ENCODE measurements at places on chromosomes 2 and 18.

DNA sequence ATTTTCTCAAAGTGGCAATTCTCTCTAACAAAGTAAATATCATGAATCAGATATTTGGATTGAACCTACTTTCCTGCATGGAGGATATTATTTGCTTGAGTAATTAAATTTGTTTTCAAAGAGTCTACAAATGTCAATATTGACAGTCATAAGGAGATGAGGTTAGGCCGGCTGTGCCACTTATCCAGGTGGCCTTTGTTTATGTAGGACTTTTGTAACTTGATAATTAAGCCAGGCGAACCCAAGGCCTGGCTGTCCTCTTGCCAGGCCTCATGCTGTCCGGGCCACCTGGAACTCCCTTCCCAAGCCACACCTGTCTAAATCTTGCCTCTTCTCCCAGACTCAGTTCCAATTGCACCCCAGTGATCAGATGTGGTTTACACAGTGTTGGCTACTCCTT is 255.2 kb downstream of the ACKR3 start:
- DNase-seq: no peak

DNA sequence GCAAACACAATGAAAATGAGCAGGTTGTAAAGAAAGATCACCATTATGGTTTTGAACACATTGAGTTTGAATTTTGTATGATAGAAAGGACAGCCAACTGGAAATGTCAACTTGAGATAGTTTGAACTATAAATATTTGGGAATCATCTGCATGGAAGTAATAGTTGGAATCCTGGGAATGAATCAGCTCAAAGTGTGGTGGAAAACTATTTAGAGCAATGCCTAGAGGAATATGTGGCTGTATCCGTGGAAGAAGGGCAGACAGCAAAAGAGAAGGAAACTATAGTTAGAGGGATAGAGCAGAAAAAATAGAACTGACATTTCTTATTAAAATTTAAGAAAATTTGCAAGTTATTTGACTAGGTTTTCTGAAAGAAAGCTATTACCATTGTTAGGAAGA is 112.5 kb upstream of the OTX1 start:
- no peak for DNase-seq

DNA sequence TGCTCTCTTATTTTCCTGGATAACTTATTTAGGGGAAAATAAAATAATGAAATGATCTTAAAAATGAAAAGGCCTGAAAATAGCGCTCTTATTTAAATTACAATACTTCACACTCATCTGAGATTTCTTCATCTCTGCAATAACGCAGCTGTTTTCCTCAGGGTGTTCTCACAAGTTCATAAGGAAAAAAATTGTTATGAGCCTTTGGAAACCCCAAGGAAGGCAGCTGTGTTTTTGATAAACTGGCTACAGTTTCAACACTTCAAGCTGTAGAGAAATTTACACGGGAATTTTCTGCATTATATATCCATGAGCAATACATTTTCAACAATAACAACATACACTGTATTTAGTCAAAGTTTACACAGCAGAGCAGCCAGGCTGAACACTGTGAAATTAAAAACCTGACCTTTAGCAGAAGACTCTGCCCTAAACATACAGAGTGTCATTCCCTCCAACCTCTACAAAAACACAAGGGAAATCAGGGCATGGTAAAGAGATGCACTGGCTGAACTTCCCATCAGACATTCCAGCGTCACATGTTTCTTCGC is 959.6 kb downstream of the SLC4A3 start:
- DNase-seq: no peak

DNA sequence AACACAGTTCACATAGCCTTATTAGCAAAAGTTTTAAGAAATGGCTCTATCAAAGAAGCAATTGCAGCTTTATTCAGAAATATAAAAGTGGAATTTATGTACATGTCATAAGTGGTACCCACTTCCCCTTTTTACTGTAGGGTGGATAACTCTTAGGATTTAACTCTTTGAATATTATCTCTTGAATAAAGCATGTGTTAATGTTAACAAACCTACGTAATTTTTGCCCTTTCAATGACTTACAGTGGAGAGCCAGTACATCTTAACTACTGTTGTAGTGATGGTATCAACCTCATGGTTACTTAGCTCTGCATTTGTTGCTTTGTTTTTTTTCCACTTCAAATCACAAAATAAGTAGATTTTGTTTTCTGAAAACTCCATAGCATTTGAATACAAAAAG is 8.8 kb downstream of the NABP1 start:
- DNase-seq: no peak

DNA sequence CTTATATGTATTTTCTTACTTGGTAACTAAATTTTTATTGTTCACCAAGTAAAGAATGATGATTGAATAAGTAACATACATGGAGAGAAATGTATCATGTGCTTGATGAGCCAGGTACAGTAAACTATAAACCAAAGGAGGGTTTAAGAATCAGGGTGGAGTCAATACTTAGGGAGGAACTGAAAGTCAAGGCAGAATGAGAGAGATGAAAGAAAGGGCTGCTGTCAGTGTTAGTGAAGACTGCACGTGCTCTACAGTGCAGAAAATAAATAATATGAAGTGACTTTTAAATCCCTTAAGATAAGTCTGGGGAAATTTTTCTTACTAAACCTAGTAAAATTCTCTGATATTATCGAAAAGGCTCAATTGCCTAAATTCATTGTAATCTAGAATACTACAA is 986.0 kb downstream of the DSC3 start:
- no peak for DNase-seq

DNA sequence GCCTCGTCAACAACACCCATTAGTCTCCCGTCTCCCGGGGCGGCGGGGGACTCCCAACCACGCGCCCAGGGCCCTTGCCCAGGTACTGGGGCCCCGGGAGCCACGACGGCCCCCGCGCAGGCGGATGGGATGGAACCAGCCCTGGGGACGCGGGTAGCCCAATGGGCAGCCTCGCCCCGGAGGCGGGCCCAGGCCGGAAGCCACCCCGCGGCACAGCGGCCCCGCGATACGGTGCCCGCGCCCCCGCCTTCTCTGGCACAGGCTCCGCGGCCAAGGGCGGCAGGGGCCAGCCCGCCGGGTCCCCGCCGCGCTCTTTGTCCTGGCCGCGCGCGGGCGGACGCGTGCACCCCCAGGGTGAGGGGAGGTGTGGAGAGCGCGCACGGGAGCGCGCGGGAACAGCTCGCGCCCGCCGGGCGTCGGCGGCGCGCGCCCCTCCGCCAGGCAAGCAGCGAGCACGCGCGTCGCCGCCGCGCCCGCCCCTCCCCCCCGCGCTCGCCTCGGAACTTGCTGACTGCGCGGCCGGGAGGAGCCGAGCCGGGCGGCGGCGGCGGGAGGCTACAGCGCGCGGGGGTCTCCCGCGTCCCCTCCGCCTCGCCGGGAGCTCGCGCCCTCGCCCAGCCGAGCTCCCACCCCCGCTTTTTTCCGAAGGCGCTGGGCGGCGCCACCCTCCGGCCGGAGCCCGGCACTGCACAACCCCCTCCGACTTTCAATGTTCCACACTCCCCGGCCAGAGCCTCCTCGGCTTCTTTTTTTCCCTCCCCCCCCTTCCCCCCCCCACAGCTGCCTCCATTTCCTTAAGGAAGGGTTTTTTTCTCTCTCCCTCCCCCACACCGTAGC is at the start of gene UBE2E3:
Gene UBE2E3 (plus strand): TSS at position 500 of the 837 bp plus-strand sequence. CDS start 1,438 bp downstream, outside the sequence.
- peak; percentile 61 for DNase-seq

DNA sequence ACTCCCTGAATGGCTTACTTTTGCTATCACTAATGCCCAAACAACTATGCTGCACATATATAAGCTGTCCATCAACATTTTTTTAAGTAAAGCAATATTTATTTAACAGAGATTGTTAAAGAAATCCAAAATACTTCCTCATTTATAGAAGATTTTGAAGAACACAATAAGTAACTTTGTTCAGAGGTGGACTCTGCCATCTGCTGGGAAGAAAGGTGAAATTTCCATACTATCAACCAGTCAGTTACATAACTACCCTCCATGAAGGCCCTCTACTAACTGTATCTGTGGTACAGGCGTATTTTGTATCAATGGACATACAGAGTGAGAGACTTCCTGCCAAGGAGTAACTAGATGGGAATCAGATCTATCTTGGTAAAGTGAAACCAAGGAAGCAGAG is 106.0 kb downstream of the DTNB start:
- no peak for DNase-seq

GRCh38 chr18:13653746-13654433 is 72.5 kb downstream of the FAM210A start:
- DNase-seq: no peak

- no peak for DNase-seq
Measured at GRCh38 chr2:216519154-216519762, 20.6 kb downstream of the RPL37A start.

DNA sequence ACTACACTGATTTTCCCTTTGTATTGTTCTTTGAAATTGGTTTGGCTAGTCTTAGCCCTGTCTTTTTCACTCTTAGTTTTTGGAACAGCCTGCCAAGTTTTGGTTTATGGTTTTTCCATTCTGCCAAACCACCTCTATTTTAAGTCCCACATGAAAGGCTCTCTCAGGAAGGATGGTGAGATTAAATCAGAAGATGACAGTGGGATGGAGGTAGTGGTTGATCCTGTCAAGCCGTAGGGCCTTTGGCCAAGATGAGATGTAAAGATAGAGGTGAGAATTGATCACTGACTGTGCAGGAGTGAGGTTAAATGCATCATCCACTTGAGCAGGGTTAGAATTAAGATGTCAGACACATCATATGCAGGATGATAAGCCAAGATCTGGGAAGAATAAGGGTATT is 948.5 kb downstream of the SLC4A3 start:
- DNase-seq: no peak

- DNase-seq: no peak
Measured at GRCh38 chr2:31586230-31586629, 5.5 kb upstream of the SRD5A2 start.

DNA sequence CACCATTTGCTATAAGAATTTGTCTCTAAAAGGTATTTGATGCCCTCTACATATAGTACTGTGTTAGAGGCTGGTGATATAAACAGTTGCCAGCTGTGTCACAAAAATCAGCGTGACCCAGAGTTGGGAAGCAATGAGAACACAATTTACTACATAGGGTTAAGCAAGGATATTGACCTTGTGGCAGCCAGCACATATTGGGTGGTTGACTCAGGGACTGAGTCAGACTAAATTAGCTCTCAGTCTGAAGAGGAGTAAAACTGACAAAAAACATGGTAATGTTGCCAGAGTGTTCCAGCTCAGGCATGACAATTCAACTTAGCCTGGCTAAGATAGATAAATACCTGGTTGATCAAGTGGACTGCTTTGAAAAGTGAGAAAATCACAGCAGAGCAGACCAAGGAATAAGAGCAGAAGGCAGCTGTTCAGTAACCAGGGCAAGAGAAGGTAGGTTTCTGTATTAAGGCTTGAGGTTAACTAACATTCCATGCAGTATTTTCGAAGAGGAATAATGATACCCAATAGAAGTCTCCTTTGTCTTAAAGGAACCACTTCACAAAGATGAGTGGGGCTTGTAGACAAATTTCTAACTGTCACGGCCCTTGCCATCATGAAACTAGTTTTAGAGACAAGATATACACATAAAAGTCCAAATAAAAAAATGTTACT is 108.2 kb upstream of the ERBB4 start:
- DNase-seq: no peak

GRCh38 chr18:58887613-58887963 is 22.9 kb downstream of the ZNF532 start:
- peak; percentile 13 for DNase-seq

DNA sequence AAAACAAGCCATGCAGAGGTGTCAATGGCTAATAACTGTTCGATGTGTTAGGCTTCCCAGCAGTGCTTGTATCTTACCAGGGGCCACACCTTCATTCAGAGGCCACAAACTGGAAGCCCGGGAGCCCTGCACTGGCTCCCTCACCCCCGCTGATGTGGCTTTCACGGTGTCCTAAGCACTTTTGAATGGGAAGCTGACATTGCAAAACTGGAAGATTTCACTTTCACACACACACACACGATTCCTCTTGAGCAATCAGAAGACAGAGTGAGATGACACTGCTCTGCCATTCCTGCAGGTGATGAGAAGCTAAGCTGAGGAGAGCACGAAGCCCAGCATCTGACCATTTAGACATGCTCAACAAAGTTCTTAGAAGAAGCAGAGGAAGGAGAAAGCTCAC is 8.6 kb upstream of the ZNF407 start:
- no peak for DNase-seq

DNA sequence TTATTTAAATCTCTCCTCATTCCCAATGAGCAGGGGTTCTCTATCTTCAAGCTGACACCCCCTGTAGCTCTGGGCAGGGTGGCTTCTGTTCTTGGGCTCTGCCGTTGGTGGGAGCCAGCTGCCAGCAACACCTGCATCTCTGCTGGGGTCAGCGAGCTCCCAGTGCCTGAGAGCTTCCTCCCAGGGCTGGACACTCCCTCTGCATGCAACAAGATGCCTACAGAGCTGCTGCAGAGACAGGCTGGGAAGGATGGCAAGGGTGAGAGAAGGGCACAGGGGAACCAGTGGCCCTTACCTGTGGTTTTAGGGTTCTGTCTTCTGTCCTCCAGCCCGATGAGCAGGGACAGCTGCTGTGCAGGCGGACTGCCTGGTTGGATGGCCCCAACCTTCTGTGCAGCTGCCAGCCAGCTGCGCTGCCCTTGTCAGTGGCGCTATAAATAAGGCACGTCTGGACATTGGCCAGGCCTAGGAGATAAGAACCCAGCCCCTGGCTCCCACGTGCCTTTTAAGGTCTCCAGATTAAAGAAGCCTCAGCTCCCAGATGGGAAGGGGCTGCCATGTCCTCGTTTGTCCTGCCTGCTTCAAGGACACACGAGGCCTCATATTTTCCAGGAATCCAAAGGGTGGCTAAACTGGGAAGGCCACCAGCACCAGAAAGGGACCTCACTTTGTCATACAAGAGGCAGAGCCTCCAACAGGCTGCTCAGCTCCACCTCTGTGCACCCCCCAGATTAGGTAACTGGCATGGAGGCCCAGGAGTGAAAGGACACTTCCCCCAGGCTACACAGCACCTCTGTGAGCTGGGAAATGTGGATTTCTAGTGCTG is 39.5 kb upstream of the FHL2 start:
- no peak for DNase-seq

DNA sequence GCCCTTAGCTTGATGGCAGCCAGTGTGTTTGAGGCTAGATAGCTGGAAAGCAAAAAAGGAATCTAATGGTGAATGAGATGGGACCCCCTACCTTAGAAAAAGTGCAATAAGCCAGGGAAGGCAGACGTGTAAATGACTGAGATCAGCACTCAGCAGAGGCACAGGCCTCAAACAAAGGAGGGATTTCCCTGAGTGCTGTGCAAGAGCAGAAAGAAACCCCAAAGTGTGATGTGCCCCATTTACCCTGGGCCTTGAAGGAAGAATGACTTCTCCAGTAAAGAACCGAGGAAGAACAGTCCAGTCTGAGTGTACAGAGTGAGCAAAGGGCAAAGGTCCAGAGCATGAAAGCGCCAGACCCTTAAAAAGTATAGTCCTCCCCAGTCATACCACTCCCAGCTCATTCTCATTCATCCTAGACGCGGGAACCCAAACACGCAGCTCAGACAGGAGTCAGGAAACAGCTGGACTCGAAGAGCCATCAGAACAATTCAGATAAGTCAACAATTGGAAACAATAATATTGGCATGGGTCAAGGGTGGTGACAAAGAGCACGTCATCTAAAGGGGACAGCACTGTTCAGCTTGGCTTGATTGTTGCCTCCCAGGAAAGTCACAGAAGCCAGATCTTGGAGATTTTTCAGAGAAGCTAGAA is 121.7 kb downstream of the INO80D start:
- no peak for DNase-seq

All from stimulated activated CD8-positive, alpha-beta memory T cell treated with anti-CD3 and anti-CD28 coated beads, Interleukin-2, amount 100 ng/mL, for 48 hours (primary cell).